Suppressor macrophage treated with lipopolysaccharide for 4 hours (primary cell): ENCODE measurements at places on chromosomes 5 and 9.
A peak's percentile ranks its signal among the peaks of the same experiment; 100 is the strongest.

- no peak for DNase-seq
These were observed 8.9 kb downstream of the NSUN2 start for GRCh38 chr5:6623941-6624340.

DNA sequence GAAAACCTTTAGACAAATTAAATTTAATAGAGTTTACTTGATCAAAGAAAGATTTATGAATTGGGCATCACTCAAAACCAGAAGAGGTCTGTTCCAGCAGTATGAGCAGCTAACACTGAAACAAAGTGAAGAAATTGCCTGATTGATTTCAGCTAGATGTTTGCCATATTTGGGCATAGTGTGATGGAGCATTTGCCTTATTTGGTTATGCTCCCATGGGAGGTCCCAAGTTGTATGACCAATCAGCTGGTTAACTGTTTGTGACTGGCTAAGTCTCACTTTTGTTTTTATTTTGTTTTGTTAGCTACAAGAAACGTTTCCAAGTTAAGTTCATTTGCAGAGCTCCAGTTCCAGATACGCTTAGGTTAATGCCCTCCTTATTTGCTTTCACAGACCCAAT, 53.3 kb upstream of the LMNB1 start:
- no peak for DNase-seq

DNA sequence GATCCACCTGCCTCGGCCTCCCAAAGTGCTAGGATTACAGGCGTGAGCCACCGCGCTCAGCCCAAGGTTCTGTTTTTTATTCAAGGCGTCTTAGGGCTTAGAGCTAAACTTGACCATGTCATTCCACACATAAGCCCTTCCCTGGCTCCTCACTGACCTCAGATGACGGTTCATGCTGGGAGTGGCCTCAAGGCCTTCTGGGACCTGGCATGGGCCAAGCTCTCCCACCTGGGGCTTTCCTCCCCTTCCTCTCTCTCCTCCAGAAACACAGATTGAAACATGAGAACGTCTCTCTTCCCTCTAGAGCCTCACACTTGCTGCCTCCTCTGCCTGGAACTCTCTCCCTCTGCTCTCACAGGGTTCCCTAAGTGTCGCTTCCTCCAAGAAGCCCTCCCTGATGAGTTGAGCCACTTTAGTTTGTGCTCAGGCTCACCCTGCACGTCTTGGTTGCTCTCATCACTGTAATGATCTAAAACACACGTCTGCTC, 155.6 kb upstream of the IER5L start:
- DNase-seq = peak; percentile 72

DNA sequence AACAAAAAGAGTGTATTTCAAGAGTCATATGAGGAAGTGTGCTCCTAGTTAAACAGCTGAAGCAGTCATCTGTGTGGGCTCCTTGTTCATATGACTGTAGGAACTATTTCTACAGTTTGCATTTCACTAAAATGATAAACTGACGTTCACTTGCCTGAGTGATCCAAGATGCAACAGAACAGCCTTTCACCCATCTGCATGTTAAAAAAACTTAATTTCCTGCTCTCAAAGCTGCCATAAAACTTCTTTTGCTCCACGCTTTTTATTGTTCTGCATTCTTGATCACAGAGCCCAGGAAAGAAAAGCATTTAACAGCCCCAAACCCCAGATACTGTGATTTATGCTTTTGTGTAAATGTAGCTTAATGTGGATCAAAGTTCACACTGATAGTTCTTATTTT, 43.9 kb downstream of the ZNF608 start:
- peak; percentile 57 for DNase-seq

DNA sequence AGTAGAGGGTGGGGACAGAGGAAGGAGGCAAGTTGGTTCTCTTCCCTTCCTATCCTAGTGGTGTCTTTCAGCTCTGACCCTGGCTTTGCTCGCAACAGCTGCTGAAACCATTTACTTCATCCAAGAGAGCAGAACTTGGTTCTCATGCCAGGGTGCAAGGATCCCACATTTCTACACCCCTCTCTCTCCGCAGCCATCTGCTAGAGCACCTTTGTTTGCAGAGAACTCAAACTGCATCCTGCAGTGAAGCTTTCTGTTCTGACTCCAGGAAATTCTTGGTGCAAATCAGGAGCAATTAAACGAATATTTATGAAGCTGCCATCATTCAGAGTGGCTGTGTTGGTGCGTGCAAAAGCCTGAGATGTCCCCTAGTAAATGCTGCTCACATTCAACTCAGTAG, 31.9 kb downstream of the NEUROG1 start:
- no peak for DNase-seq

DNA sequence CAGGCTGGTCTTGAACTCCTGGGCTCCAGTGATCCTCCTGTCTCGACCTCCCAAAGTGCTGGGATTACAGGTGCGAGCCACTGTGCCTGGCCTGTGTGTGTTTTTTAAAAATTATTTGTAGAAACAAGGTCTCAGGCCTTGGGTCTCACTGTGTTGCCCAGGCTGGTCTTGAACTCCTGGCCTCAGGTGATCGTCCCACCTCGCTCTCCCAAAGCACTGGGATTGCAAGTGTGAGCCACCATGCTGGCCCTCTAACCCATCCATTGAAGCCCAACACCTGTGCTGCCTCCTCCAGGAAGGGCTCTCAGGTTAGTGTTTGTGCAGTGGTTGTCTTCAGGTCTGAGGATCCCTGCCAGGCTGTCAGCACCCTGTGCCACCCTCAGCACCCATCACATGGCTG, 56.6 kb downstream of the CXXC5 start:
- DNase-seq = no peak

DNA sequence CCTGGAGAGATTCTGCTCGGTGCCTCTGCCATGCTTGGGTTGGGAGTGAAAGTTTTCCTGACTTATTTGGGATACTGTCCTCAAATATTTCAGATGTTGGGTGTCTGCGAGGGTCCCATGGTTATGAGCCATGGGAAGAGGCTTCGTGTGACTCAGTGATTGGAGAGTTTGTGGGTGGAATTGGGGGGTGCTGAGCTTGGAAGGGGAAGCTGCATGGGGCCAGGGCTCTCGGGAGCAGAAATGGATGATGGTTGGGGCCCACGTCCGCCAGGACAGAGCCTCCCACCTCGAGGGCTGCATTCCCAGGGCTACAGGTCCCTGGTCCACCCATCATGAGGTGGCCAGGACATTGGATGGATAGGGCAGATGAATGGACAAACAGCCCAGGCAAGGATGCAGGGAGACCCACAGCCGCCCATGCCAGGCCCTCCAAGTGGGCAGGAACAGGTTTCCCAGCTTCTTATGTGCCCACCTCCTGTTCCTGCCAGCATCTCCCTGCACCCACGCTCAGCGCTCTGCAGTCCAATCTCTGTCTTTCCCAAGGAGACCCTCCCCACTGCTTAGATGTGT, 5.5 kb downstream of the OBP2B start:
- DNase-seq = no peak

DNA sequence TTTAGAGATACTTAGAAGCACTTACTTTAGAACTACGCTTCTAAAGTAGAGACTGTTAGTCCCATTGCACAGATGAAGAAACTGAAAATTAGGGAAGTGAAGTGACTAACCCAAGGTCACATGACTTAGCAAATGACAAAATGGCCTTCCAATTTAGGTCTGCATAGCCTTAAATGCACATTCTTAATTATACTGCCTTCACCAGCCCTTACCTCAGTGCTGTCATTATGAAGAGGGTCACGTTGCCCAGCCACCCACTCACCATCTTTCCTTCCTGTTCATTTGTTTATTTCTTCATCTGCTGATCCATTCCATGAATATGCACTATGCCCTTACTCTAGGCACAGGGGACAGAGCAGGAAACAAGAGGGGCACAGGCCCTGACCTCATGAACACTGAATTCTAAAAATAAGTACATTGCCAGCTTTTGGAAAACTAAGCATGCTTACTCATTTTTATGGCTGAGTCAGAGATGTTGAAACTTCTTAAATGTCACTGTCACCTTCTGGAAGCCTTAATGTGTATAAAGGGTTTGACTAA, 8.6 kb downstream of the HAVCR2 start:
- peak; percentile 92 for DNase-seq

GRCh38 chr5:63916786-63917185, 45.5 kb downstream of the HTR1A start:
- no peak for DNase-seq

- DNase-seq = no peak
These were observed 6.2 kb downstream of the LNPEP start for GRCh38 chr5:96942078-96942477.

GRCh38 chr9:91359734-91360470, 1.8 kb downstream of the AUH start:
- DNase-seq = no peak

DNA sequence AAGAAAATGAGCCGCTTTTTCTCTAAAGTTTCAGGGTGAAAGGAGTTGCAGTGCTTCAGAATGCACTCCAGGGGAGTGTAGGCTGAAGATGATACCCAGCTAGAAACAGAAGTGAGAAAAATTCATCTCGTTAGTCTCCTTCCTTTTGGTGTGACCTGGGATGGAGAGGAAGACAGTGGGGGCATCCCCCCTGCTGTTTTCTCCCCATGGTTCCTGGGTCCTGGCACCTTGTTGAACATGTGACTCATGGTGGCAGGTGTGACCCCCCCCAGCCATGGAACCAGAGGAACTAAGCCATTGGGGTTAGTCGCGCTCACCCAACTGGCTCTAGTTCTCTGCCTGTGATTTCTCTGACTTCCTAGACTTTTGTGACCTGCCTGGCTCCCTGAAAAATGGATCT, 424.6 kb downstream of the CSNK1G3 start:
- DNase-seq = no peak

GRCh38 chr5:96871686-96872085, 4.6 kb upstream of the ERAP2 start:
- DNase-seq = no peak

- no peak for DNase-seq
These were observed 6.6 kb upstream of the ZNF608 start for GRCh38 chr5:124752854-124753720.

- no peak for DNase-seq
These were observed 821.3 kb upstream of the TYRP1 start for GRCh38 chr9:11871852-11872251.

GRCh38 chr5:175466700-175467318, 11.6 kb upstream of the SFXN1 start:
- DNase-seq = no peak

DNA sequence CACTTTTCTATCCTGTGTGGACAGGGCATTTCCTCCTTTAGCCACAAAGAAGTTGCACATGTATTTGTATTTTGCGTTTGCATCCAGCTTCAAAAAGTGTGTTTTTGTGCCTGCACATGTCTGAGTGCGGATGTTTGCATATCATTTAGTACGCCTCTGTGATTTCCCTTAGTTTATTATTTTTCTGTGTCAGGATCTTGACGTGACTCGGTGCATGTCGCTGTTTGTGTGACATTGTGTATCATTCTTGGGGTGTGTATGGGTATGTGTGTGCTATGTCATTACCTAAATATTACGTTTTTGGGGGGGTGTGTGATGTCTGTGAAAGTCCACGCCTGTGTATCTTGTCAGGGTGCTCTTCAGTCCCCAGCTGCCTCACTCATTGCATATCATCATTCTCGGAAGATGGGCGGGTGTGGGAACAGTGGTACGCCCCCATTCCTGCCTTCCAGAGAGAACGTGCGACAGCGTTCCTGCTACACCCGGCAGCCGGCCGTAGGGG, 416 bp upstream of the PAIP2 start:
- no peak for DNase-seq

- DNase-seq = no peak
These were observed 128.9 kb downstream of the ADAMTS12 start for GRCh38 chr5:33762859-33763258.

DNA sequence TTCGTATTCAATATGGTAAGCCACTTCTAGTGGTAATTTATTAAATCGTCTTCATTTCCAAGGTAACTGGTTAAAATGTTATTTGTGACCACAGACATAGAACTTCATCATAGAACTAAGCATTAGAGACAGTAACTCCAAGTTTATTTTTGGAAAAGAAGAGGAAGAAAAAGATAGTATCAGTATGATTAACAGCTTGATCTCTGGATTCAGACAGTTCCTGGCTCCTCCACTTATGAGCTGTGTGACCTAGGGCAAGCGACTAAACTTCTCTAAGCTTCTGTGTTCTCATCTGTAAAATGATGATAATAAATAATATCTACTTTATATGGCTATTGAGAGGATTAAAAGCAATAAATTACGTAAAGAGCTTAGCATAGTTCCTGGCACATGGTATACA, 29.8 kb upstream of the TNPO1 start:
- no peak for DNase-seq

- peak; percentile 29 for DNase-seq
These were observed 61.0 kb downstream of the CYSTM1 start for GRCh38 chr5:140235791-140236551.

DNA sequence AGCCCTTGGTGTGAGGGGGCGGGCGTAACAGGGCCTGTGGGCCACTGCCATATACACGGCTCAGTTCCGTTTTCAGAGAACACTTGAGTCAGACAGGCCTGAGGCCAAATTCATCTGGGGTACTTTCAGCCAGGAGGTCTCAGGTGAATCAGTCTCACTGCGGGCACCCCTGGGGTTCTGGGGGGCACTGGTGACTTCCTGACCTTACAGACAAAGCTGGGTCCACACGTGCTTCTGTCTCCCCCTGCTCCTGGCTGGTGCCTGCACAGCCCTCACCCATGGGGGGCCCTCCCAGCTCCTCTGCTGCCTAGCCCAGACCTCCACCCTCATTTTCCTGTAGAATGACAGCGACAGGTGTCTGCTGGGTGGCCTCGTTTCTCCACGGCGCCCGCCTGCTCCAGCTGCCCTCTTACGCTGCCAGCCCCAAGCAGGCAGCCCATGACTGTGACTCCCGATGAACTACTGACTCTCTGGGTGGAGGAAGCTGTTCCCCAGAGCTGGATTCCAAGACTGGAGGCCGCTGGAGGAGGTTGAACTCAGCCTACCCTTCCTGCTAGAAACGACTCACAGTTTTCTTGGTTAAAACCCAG, 374.1 kb upstream of the IRX4 start:
- DNase-seq = no peak
